ENCODE measurements at places on chromosomes 11 and 22. TPM values are rescaled to one million over a fixed set of nuclear protein-coding genes. Genes with fewer than 3 reads are reported as not detected.

DNA sequence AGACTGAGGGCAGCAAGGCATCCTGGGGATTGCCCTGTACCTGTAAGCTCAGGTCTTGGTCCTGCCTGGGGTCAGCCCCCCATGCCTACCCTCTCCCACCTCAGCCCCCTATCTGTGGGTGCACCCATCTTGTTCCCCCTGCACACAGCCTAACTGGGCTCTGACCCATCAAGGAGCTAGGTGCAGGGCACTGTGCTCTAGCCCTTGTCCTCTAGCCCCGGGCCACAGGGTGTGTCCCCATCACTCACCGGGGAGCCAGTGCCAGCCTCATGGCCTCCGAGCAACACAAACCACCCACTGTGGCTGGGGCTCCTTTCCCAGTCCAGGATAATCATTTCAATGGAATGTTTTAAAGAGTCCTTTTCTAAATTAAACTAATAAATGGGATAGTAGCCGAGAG lies 293.9 kb upstream of the PLET1 start:
- no peak for ATAC-seq

The OTOG gene
- not detected for total RNA-seq

DNA sequence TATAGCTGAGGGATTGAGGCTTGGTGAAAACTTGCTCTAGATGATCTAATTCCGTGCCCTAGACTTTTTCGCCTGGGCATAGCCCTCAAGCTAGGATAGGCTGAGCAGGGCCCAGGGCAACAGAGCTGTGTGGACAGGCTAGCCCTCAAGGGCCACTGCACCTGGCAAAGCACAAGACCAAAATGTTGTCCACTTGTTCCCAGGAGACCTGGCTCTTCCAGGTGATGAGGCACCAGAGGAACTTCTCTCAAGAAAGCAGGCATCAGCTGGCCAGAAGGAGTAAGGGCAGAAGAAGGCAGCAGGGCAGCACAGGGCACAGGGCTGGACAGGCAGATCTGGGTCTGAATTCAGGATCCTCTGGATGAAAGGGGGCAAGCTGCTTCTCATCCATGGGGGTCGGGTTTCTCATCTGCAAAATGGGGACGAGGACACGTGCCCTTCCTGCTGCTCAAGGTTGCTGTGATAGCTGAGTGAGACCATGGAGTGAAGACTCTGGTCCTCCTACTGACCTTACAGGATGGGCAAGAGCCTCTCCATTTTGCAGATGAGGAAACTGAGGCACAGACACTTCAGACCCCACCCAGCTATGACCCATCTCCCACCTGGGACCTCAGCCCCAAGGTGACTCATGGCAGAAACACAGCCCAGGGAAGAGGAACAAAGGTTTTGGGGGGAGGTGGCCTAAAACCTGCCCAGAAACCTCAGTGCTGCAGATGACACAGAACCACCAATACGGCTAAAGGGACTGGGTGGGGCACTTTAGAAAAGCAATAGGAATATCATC lies 42.2 kb upstream of the PRDM11 start:
- ATAC-seq: no peak

DNA sequence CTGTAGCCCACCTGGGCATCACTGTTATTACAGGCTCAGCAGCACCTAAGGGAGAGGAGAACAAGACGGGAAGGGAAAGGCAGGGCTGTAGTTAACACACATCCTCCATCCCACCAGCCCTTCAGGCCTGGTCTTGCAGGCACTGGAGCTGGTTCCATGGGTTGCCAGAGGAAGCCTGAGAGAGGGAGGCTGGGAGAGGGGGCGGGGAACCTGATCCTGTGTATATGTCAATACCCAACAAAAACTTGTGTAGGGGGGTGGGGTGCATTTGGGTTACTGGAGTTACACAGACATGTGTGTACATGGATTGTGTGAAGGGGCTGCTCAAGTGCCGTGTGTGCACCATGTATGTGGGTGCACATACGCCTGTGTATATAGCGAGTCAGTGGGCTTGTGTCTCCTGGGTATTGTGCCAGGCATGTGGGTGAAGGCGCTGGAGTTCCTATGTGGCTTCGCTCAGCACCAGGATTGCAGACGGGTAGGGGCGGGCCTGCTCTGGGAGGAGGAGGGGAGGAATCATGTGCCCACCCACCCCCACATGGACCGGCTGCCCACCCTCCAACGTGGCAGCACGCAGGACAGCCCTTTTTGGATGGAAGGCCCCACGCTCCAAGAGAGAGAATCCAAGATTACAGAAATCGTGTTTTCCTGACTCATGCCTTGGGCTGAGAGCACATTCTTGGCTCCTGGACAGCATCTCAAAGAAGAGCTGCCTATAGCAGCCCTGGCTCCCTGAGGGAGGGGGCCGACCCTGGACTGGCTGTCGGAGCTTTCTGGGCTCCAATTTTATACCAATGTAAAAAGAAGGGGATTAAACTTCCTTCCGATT lies 4.2 kb upstream of the SERPINH1 start:
- ATAC-seq: peak; percentile 16

DNA sequence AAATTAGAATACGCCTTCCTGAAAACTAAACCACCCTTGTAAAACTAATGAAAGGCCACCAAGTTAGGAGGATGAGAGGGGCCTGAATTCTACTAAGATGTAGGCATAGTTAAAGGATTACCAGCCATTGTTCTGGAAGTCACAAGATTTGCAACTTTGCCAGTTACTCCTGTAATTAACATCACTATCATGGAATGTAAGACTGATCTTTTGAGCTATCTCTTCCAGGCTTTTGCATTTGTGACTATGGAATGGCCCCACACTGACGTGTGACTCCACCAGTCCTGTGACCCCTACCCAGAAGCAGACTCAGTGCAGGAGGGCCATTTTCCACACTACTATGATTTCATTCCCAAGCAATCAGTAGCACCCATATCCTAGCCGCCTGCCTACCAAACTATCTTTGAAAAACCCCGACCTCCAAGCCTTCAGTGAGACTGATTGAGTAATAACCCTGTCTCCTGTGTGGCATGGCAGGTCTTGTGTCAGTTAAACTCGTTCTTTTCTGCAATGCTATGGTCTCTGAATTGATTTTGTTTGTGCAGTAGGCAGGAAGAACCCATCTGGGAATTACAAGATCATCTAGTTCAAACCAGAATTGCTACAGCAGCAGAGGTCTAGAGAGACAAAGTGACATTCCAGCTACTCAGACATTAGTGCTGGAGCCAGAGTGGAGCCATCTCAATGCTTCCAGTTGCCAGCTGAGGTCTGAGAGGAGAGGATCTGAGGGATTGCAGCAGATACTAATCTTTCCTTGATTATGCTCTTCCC lies 1.9 kb upstream of the CTSF start:
- ATAC-seq: no peak

DNA sequence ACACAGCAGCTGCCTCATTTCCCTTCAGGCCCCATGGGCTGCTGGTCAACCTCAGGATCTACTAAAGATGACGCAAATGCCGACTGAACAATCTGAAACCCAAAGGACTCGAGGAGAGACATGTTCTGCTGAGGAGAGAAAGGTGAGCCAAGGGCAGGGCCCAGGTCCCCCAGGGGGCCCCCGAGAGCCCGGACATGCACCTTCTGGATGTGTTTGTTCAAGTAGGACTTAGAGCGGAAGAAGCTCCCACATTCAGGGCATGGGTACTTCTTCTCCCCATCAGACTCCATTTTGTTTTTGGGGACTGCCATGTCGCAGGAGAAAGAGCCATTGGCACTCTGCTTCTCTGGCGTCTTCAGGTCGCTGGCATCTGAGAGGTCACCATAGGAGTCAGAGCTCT lies 19.3 kb downstream of the PATZ1 start:
- ATAC-seq: no peak

DNA sequence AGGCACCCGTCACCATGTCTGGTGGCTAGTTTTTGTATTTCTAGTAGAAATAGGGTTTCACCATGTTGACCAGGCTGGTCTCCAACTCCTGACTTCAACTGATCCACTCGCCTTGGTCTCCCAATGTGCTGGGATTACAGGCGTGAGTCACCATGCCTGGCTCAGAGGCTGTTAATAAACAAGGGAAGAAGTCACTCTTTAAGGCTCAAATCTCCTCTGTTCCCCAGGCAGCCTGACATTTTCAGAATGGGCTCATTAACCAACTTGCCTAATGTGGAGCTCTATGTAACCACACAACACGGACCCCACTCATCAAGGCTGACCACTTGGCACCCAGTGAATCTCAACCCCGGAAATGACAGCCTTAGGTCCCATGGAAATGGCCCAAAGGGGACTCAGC lies 24.1 kb downstream of the APOL3 start:
- peak; percentile 79 for ATAC-seq

Data from gastroesophageal sphincter (tissue), 4 donors.